ENCODE measurements at places on chromosomes 11 and 22.

GRCh38 chr11:66450560-66450959 is 11.9 kb upstream of the MRPL11 start:
- DNase-seq = no peak

DNA sequence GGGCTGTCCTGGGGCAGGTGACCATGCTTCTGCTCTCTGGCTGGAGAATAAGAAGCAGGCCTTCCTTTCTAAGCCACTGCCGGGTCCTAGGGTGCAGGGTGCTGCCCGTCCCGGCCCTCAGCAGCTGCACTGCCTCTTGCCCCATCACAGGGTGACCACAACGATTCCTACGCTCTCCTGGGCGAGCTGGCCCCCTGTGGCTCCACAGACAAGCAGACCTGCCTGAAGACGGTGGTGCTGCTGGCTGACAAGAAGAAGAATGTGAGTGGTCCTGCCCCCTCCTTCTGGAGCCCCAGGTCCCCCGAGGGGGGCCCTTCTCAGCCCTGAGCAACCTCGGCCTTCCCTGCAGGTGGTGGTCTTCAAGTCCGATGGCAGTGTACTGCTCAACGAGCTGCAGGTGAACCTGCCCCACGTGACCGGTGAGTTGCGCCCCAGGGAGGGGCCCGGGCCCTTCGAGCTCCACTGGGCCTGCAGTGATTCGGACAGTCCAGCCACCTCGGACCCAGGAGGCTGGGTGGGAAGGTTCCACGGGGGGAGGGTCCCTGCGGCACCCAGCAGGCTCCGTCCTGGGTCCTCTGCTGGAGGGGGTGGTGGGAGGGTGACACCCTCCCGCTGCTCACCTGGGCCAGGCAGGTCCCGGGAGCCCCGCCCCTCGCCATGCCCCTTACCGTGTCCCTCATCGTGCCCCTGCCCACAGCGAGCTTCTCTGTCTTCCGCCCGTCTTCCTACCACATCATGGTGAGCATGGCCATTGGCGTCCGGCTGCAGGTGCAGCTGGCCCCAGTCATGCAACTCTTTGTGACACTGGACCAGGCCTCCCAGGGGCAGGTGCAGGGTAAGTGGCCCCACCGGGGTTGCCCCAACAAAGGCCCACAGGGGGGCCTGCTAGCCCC is 8.3 kb downstream of the MUC2 start:
- no peak for DNase-seq

GRCh38 chr11:29448246-29448877 is 568.5 kb downstream of the KCNA4 start:
- peak; percentile 43 for DNase-seq

DNA sequence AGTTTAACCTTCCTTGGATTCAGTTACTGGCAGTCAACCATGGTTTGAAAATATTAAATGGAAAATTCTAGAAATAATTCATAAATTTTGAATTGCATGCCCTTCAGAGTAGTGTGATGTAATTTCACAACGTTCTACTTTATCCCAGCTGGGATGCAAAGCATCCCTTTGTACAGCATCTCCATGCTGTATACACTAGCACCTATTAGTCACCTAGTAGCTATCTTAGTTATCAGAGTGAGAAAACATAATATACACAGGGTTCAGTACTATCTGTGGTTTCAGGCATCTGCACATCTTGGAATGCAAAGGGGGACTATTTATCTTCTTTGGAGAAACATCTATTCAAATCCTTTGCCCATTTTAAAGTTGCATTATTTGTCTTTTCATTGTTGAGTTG is 30.8 kb downstream of the CBL start:
- DNase-seq = no peak

DNA sequence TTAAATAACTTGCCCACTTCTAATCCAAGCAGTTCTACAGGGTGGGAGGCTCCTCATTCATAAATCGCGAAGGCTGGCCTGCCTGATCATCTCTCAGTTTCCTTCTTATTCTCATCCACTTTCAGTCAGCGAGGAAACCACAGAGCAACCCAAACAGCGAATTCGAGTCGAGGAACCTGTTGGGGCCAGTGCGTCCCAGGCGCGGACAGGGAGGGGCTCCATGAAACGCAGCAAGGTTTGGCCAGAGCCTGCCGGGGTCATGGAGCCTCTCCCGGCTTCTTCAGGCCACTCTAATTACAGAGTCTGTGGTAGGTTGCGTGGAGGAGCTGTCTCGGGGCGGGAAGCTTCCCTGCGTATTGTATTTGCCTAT is 741 bp upstream of the NAV2 start:
- no peak for DNase-seq

DNA sequence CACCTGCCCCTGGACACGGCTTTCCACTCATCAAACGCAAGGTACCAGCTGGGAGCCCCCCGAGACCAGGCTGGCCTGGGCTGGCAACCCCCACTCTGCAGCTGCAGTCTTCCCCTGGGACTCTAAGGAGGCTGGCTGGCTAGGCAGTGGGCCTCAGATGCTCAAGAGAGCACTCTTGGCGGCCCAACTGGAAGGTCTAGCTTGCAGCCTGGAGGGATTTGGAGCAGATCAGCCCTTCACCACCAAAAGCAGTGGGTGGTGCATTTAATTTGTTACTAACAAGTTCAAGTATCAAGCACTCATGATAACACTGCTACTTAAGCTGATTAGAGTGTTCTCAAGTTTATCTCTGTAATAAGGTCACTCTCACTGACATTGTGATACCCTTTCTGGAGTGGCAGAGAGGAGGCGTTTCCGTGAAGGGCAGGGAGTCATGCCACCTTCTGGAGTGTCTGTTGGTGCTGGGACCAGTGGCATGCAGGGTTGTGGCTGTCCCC is 21.5 kb downstream of the C22orf23 start:
- no peak for DNase-seq

GRCh38 chr22:21857481-21857914 is 9.9 kb downstream of the MAPK1 start:
- DNase-seq = no peak

DNA sequence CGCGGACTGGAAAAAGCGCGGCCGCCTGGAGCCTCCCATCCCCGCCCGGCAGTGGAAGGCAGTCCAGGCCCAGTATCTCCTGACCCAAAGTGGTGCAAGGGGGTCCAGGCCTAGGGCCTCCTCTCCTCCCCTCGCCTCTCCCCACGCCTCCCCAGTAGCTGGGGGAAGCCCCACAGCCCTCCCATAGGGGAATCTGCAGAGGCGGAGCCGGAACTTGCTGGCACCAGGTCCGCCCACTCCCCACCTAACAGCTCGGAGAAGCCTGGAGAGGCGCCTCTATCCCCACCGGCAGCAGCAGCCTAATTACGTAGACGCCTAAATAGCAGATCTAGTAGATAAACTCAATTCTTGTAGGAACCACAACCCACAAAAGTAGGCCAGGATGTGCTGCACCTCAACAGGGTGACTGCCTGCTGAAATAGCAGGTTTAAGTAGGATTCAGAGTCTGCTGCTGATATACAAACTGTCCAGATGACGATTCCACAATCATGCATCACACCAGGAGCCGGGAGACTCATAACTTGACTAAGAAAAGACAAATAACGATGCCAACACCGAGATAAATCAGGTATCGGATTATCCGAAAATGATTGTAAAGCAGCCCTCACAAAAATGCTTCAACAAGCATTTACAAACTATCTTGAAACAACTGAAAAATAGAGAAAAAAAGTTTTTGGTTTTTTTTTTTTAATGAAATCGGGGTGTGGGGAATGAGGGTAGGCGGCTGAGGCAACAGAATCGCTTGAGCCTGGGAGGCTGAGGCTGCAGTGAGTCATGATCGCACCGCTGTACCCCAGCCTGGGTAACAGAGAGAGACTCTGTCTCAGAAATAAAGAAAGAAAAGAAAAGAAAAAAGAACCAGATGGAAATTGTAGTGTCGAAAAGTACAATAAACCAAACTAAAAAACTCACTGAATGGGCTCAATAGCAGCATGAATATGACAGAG is 11.4 kb upstream of the BRD1 start:
- DNase-seq = no peak

GRCh38 chr11:40187295-40187694 is 1272.2 kb downstream of the LRRC4C start:
- DNase-seq = no peak

GRCh38 chr11:43736502-43737200 is 56.1 kb downstream of the HSD17B12 start:
- peak; percentile 38 for DNase-seq

- no peak for DNase-seq
These were observed 327.2 kb upstream of the NARS2 start for GRCh38 chr11:78901831-78902230.

- no peak for DNase-seq
These were observed 30.2 kb downstream of the TP53I11 start for GRCh38 chr11:44920451-44920850.

DNA sequence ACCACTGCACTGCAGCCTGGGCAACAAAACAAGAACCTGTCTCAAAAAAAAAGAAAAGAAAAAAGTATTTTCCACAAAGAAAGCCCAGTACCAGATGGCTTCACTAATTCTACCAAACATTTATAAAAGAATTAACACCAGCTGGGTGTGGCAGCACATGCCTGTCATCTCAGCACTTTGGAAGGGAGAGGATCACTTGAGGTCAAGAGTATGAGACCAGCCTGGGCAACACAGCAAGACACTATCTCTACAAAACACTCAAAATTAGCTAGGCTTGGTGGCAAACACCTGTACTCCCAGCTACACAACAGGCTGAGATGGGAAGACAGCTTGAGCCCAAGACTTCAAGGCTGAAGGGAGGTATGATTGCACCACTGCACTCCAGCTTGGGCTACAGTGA is 20.1 kb downstream of the RSF1 start:
- no peak for DNase-seq

GRCh38 chr11:69114362-69114761 is 41.4 kb upstream of the SMIM38 start:
- no peak for DNase-seq

DNA sequence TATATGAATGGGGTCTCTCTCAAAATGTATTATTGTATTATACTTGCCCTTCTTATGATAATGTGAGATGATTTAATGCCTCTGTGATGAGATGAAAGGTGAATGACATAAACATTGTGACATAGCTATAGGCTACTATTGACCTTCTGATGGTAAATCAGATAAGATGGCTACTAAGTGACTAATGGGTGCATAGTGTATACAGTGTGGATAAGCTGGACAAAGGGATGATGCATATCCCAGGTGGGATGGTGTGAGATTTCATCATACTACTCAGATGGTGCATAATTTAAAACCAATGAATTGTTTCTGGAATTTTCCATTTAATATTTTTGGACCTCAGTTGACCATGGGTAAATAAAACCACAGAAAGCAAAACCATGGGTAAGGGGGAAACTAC is 243.5 kb downstream of the SBF2 start:
- DNase-seq = no peak

- DNase-seq = no peak
These were observed 592 bp upstream of the NLRX1 start for GRCh38 chr11:119167933-119168332.

- no peak for DNase-seq
These were observed 138.1 kb upstream of the SORL1-AS1 start for GRCh38 chr11:121590772-121591404.

DNA sequence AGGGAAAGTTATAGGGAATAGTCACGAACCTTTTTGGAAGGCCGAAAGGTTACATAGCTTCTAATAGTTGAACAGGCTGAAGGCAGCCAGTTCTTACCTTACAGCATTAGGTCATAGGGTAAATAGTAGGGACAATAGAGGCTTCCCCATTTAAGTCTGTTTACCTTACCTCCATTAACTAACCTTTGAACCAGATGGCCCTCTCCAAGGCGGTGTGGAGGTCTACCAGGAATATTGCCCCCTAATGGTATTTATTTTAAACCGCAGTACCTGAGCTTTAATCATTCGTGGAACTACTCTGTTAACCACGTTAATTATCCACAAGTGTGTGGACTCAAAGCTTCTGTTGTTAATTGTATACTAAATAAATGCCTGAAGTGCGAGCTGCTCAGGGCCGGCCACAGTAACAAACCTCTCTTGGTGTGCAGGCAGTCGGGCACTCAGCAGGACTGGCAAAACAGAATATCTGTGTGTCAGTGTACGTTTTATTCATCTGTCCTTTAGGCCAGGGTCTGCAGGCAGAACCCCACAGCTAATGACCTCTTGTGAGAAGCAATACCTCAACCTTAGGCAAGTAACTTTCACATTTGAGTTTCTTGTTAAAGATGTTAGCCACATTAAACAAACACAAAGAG is 81.7 kb downstream of the PRCP start:
- DNase-seq = no peak

DNA sequence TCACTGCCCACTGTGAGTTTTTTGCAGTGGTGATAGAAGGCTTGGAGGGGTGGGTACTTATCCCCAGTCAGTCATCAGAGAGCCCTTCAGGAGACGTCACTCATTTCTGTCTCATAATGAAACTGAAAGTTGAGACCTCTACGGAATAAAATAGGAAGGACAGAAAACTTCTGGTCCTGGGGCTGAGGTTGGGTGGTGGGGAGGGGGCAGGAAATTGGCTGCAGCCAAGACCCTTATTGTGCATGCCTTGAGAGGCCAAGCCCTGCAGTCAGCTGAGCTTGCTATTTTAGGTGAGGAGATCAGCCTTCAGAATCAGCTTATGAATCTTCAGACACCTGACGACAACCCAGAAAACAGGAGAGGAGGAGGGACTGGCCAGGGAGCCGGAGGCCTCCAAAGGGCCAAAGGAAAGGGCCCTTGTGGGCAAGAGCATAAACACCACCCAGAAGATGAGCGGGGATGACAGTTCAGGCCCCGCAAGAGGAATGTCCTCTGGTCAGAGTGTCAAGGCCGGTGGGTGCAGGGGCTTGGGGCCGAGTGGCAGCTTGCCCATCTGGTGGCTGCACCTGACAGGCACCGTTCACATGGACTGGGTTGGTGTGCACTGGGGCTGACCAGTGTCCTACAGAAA is 17.9 kb upstream of the ADA2 start:
- DNase-seq = peak; percentile 60

GRCh38 chr11:118145285-118146227 is 7.1 kb downstream of the SCN4B start:
- DNase-seq = peak; percentile 92

GRCh38 chr11:116257092-116257491 is 515.7 kb downstream of the BUD13 start:
- peak; percentile 16 for DNase-seq

- DNase-seq = no peak
These were observed 160.2 kb downstream of the LDLRAD3 start for GRCh38 chr11:36103933-36104530.

- DNase-seq = no peak
These were observed 253.7 kb downstream of the AASDHPPT start for GRCh38 chr11:106331176-106331575.

DNA sequence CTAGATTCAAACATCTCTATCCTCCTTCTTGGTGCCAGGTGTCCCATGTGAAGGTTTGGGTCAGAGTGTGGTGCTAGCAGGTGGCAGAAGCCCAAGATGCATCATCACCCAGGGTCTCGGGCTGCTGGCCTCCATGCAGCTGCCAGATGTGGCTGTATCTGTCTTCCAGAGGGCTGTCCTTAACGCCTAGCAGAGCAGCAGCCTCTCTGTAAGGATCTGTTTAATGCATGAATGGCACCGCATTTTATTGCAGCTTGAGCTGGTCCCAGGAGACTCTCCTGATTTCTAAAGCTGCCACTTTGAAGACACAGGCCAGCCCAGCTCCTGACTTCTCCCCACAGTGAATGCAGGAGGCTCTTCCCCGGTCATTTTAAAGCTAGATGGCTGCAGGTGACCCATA is 26.3 kb downstream of the SLC1A2 start:
- no peak for DNase-seq
